ENCODE measurements at places on chromosomes 7 and 10.
A peak's percentile ranks its signal among the peaks of the same experiment; 100 is the strongest.

DNA sequence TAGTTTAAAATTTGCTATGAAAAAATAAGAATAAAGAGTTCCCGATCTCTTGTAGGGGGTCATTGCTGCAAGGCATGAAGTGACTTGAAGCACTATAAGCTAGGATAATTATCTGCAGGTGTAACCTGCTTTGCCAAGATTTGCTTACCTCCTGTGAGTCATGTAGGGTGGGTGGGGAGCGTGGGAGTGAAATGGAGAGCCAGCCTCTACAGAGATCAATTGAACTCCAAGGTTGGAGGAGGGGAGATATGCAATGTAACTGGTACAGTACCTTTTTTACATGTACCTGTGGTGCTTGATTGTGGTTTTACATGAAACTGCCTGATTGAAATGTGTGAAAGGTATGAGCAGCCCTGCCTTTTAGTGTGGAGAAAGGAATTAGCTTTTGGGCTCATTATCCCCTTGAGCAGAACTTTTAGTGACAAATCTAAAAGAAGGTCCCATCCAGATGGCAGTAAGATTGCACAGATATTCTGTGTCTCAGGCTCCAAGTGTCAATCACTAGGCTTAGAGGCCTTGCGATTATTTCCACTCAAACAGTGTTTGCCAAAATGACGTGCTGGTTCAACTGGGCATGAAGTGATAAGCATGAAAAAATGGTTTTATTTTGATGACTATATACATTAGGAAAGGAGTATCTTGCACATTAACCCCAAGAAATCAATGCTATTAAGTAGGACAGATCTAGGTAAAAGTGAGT, 138.6 kb upstream of the GRB10 start:
- no peak for DNase-seq

- no peak for DNase-seq
Measured at GRCh38 chr7:27587429-27587828, 75.3 kb downstream of the HIBADH start.

DNA sequence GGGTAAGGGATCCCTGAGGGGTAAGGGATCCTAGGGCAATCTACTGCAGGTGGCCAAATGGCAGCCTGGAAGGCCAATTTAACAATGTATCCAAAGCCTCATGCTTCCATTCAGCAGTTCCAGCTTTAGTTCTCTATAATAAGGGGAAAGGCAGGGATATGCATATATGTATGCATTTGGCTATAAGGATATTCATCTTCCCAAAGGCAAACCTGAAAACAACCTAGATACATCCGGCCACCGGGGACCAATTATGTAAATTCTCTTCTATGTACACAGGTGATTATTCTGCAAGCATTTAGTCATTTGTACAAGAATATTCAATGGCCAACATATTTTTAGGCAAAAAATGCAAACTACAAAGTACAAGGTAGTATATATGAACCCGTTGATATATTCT, 26.7 kb downstream of the PSAP start:
- no peak for DNase-seq

DNA sequence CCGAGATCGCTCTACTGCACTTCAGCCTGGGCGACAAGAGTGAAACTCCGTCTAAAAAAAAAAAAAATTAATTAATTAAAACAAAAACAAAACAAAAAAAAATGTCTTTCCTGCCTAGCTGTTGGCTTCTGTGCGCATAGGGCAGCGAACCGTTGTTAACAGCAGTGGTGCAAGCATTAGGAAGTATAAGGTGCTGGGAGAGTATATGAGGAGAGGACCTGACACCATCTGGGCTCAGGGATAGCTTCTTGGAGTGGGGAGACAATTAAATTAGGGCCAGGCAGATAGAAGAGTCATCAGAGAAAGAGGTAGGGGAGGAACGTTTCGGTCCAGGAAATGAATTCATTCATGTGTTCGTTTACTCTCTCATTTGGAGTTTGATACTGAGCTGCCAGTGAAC, 46.2 kb upstream of the EZH2 start:
- no peak for DNase-seq

DNA sequence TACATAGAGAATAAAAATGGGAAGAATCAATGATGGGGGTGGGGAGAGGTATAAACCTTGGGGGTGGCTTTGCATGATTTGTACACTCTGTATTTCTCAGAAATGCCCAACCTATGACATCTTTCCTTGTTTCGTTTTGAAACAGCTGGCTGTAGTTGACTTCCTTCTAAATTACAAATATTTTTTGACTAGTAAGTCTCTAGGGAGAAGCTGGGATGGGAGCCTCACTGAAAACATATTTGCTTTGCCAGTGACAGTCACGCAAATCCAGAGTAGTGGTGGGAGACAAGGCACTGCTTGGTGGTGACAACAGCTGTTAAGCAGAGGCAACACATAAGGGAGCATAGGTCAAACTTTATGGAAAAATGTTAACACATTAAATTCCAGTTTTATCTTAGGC, 440.5 kb downstream of the SEMA3D start:
- no peak for DNase-seq

- DNase-seq: no peak
Measured at GRCh38 chr7:100492738-100493475, 9.2 kb downstream of the NYAP1 start.

GRCh38 chr10:4473977-4474376, 352.0 kb upstream of the AKR1E2 start:
- no peak for DNase-seq

- DNase-seq: no peak
Measured at GRCh38 chr7:103564416-103564815, 118.4 kb upstream of the SLC26A5 start.

DNA sequence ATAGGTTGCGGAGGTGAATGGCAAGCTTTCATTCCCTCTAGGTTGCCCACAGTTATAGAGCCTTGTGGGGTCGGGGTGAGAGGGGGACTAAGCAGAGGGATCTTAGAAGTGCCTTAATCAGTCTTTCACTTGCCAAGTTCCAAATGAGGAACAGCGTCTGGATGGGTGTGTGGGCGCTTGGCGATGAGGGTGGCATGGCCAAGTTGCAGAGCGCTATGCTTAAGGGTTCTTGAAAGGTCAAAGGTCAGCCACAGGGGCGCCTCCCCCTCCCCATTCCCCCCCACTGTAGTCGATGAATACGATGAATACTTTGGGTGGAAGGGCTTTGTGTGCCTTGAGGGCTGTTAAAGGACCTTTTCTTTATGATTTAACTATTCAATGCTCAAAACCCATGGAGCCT, 185.0 kb downstream of the TCF7L2 start:
- no peak for DNase-seq

GRCh38 chr7:131327049-131327625, 539 bp upstream of the MKLN1 start:
- DNase-seq: peak; percentile 58

DNA sequence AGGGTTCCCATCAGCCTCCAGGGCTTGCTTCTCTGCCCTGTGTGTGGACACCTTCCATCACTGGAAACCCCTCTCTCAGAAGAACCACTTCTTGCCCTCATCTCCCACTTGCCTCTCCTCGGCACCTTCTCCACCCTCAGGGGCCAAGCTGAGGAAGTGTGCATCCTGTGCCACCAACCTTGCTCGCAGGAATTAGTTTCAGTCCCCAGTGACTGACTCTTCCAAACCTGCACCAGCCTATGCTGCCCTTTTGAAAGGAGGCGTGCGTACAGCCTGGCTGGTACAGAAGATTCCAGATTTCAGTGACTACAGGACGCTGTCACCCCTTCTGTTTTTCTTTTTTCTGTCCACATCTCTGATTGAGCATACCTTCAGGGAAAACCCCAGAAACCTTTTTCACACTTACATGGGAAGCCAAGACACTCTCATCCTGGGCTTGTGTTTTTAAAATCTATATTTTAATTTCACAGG, 67.1 kb downstream of the IKZF1 start:
- DNase-seq: no peak

DNA sequence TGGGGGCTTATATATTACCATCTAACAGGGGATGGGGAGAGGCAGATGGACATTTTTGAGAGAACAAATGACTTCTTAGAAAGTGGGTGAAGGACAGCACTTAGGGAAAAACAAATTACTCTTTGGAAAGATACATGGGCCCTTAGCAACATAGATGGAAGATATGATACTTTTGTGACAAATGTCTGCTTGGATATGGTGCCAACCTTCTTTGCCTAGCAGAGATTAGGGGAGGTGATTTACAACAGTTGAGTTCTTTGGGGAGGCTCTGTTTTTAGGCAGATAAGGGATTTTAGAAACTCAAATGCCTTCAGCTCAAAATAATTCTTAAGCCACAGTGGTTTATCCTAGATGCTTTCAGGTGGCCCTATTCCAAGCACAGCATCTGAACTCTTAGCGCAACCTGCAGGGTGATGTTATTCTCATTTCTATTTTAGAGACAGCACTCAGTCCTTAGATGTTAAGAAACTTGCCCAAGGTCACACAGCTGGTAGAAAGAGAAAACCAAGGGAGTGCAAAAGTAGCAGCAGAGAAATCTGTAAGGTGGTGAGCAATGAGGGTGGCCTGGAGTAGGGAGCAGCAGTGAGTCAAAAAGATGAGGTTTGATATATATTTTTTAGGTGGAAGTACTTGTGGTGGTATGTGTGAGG, 75.1 kb upstream of the KMT2E start:
- DNase-seq: no peak

DNA sequence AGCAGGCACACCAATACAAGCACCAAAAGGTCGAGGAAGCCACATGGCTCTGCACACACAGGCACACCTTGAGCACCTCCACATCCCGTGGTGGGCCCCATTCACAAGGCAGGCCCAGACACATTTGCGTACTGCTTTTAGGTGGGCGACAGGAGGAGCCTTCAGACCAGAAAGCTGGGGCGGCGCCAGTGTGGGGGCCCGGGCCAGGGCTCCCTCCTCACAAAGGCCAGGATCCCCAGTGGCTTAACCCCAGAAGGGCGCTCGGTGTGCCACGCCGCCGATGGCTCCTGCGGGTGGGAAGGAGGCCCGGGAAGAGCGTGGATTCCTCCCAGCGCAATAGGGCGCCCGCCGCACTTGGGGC, 2.8 kb upstream of the SMARCD3 start:
- DNase-seq: peak; percentile 53

DNA sequence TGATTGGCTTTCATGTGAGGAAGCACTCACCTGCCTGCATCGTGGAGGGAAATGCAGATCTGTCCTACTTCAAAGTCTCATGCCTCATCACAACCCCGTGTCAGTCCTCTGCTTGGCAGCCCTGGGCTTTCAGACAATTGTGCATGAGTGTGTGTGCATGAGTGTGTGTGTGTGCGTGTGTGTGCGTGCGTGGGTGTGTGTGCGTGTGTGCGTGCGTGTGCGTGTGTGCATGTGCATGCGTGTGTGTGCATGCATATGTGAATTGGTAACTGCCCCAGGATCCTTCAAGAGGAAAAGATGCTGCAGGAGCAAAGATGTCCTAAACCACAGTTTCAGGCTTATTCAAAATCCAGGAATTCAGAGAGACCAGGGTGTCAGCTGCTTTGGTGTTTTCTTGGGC, 71.3 kb downstream of the LANCL2 start:
- DNase-seq: no peak

DNA sequence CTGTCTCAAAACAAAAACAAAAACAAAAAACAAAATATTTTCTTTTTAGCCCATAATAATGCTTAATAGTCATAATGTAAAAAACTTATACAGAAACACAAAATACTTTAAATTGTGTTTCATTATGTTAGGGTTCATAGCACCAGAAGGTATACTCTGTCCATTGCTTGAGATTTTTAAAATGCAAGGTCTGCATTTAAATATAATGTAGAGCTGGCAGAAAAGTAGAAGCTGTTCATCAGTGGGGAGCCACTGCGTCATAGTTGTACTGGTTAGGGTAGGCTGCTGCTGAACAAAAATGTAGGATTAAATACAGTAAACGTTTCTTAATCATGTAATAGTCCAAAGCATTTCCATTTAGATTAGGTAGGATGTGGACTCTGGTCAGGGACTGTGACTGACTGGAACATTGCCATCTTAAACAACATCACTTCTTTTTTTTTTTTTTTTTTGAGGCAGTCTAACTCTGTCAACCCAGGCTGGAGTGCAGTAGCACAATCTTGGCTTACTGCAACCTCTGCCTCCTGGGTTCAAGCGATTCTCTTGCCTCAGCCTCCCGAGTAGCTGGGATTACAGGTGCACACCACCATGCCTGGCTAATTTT, 85.2 kb downstream of the ANKIB1 start:
- DNase-seq: no peak

DNA sequence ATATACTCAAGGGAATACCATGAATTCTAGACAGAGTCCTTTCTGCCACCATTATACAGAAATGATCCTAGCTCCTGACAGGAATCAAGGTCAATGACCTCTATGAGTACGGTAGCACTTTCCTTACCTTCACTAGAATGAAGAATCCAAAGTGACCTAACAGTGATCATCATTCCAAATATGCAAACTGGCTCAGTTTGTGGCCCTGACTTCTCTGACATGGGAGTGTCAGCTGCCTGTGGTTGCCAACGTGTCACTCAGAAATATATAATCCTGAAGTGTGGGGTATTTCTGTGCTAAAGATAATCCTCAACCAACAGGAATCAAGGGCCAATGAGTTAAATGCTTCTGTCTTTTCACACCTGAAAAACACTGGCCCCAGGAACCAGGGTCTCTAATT, 45.7 kb downstream of the COPG2 start:
- DNase-seq: no peak

DNA sequence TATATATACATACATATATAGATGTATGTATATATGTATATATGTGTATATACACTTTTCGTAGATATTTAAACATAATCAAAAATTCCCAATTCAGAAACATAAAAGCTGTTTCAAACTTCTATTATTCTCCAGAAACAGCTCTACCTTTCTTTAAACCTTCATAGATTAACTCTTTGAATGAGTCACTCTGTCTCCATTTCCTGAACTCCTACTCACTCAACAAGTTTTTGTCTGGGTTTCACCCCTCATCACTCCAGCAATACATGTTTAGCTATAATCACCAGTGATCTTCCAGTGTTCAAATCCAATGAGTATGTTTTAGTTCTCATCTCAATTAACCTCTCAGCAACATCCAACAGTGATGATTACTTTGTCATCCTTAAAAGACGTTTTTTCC, 9.6 kb downstream of the DGKB start:
- no peak for DNase-seq

- DNase-seq: no peak
Measured at GRCh38 chr10:24722131-24722675, 1.5 kb downstream of the ARHGAP21 start.

- no peak for DNase-seq
Measured at GRCh38 chr10:59627366-59628018, 82.2 kb downstream of the SLC16A9 start.

DNA sequence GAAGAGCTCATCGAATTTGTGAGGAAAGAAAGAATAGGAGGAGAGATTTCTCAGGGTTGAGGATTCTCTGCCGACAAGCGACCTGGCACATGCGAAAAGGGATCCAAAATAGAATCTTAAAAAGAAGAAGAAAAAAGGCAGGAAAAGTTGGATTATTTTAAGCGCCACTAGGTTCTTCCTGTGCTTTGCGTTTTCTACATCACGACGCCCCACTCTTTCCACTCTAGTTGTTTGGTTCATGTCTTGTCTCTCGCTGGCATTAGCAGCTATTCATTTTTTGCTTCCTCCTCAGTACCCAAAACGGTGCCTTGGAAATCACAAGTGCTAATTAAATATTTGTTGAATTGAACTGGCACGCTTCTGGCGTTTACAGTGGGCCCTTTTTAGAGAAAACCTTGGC, 674 bp upstream of the FRA10AC1 start:
- peak; percentile 31 for DNase-seq

Measured in frontal cortex (tissue), 4 donors.